ENCODE measurements at places on chromosomes 11 and 22.

DNA sequence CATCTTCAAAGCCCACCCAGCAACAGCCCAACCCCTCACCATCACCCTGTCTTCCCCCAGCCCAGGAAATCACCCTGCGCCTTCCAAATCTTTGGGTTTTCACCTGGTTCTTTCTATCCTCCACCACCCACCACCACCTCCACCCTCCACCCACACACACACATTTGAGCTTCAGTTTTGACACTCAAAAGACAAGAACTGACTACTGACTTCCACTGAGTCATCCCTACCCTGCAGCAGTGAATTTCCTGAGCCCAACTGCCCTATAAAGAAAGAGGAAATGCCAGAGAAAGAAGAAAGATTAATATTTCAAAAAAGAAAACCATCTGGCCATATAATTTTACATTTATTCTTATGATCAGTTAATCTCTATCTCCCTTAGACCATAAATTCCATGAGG is 137.5 kb downstream of the CHST1 start:
- DNase-seq, result no peak

DNA sequence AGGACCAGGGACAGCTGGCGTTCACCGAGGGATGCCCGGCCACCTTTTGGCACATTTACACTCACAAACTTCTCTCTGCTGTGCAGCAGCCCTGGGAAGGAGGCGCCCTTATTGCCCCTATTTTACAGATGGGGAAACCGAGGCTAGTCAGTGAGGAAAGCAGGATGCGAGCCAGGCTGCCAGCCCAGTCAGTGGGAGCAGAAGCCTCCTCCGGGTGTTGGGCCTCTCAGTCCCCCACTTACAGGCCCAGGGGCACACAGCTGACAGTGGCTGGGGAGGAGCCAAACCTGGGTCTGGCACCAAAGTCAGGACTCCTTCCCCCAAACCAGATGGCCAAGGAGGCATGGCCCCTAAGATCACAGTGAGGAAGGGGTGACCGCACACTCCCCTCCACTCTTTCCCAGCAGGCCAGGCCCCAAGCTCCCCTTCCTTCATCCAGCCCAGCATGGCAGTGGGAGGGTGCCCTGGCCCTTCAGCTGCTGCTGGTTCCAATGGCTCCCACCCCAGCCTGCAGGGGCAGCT is 121.4 kb upstream of the ANO1 start:
- no peak for DNase-seq

DNA sequence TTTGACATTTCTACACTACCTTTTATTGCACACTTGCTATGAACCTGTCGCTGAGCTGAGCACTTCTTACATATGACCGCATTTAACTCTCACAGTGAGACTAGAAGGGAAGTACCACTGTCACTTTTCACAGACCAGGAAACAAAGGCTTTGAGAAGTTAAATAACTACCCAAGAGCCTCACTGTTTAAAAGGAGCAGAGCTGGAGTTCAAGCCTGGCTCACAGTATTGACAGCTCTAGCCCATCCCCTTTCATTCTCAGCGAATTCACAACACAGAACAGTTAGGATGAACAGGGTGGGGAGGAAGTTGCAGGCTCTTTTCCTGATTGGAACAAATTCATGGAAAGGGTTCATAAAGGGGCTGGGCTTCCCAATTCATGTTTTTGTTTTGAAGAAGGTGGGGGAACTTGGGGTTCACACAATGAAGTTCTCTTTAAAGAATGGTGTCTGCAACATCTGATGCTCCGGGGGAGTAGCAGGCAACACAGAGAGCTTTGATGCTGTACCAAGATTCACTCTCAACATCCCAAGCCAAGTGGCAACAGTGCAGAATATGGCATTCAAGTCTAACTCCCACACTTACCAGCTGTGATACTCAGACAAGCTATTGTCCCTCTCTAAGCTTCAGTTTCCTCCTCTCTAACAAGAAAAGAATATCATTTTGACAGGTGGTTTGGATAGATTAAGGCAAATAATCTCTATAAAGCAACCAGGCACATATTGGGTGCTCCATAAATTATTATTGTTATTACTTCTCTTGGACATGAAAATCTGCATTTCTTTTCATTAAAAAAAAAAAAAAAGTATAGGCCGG is 17.2 kb downstream of the SCGB1A1 start:
- no peak for DNase-seq

DNA sequence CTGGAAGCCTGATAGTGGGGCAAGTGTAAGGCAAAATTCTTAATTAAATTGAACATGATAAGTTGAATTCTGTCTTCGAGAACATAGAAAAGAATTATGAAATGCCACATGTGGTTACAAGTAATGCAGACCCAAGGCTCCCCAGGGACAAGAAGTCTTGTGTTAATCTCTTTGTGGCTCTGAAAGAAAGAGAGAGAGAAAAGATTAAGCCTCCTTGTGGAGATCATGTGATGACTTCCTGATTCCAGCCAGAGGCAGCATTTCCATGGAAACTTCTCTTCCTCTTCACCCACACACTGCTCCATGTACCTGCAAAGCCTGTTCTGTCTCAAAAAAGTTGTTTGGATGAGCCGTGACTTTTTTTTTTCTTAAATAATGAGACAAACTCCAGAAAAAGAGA is 1.9 kb upstream of the TYR start:
- no peak for DNase-seq

GRCh38 chr11:2385156-2386151 is 8.3 kb downstream of the CD81 start:
- no peak for DNase-seq

DNA sequence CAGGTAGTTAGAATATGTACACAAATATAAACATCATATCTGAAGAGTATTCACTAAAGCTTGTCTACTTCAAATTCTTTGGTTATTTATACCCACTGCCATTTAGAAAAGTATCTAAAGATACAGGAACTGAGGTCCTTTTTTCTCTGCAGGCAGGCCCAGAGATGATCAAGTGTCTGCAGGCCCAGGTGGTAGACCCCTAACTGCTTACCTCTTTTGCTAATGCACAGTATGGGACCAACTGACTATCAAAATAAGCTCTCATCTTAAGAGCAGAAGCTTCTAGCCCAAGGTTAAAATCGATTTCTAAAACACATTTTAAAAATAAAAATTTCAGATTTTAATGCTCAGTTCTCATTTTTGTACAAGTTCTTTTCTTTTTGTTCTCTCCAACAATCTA is 81.5 kb downstream of the APOL5 start:
- no peak for DNase-seq

- DNase-seq, result no peak
Measured at GRCh38 chr22:22123960-22124278, 120.7 kb upstream of the VPREB1 start.

All from CMK (cell line).